ENCODE measurements at places on chromosomes 6 and 20.

GRCh38 chr6:44537306-44538049 lies 150.0 kb downstream of the CDC5L start:
- DNase-seq, result no peak

DNA sequence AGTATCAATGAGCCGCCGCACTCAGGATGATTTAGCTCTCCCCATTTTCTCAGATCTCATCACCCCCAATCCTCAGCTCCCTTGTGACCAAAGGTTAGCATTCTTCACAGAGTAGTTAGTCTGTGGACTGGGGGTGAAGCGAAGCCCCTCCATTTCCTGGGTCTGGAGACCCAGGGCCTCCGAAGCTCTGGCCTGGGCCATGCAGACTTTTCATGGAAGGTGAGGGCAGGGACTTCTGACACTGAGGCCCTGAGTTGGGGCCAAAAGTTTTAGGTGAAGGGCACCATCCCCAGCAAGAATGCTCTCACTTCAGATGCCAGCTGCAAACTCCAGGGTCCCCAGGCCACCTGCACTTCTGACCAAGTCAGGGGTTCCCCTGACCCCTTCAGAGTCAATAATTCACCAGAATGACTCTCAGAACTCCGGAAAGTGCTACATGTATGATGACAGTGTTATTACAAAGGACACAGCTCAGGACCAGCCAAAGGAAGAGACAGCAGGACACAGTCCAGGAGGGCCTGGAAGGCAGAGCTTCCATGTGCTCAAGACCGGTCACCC lies 65.7 kb upstream of the DUSP22 start:
- DNase-seq, result no peak

DNA sequence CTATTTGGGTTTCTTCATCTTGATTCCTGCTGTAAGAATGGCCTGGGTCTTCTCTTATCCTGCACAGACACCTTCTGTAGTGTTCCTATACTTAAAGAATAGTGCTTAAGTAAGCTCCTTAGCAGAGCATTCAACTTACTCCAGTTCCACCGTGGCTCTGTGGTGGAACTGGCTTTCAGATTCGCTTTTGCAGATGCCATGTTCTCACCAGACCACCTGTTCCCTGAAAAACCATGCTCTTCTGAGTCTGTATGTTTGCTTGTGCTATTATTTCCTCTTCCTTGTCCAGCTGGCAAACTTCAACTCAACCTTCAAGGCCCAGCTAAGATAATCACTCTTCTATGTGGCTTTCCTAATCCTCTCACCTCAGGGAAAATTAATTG lies 4.9 kb downstream of the ELMO2 start:
- DNase-seq, result no peak

DNA sequence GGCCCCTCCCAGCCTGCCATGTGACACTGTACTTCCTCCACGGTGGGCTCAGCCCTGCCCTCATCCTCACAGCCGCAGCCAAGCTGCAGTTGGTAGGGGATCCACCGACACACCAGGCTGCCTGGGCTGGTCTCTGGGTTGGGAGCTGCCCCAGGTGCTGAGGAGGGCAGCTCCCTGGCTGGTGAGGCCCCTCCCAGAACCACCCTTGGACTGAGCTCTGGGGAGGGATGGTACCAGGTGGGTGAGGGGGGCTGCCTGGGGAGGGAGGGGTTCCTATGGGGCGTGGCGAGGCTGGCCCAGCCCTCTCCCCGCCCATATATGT lies 185 bp upstream of the TNFRSF6B start:
- no peak for DNase-seq

- DNase-seq, result no peak
Measured at GRCh38 chr6:75204959-75205775, 686 bp downstream of the COL12A1 start.

GRCh38 chr6:119147101-119148053 lies 68.9 kb upstream of the FAM184A start:
- no peak for DNase-seq

- no peak for DNase-seq
Measured at GRCh38 chr6:91485047-91485446, 898.2 kb upstream of the MAP3K7 start.

- DNase-seq, result peak; percentile 52
Measured at GRCh38 chr6:34729631-34730470, 27.5 kb upstream of the SNRPC start.

- DNase-seq, result no peak
Measured at GRCh38 chr6:36997811-36998722, 7.4 kb upstream of the FGD2 start.

- no peak for DNase-seq
Measured at GRCh38 chr20:44776980-44777379, 31.3 kb downstream of the KCNK15 start.

GRCh38 chr6:135090819-135091218 lies 36.2 kb upstream of the HBS1L start:
- no peak for DNase-seq

Data from NCI-H1105 (cell line).